ENCODE measurements at places on chromosomes 2 and 18.

DNA sequence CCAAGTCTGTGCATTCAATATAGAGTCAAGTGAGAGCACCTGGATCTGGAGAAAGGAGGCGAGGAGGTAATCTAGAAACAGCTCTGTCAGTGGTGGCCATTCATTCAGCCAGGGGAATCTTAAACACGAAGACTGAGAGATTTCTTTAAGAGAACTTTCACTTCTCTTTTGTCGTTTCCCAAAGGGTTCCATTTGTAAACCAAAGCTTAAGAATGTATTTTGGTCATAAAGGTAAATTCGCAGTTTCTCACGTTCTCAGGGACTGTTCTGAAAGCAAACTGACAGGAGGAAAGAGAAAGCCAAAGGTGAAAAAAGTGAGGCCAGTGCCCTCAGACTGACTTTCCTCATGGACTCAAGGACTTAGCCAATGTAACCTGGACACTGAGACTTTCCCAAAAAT is 513.5 kb downstream of the CMPK2 start:
- DNase-seq: no peak

- no peak for DNase-seq
These were observed 630.9 kb downstream of the NYAP2 start for GRCh38 chr2:226030369-226030768.

DNA sequence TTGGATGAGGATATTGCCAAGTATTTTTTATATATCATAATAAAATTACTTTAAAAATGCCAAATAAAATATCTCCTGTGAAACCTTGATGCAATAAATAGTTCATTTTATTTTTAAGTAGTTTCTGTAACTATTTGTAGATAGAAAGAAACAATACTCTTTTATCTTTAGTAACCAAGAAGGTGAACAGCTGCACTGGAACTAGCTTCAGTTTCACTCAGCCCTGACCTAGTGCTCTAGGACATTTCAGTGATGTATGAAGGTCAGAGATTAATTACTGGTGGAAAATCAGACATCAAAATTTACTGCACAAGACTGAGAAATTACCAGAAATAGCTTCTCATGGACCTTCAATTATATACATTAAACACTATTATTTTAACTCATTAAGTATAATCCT is 1305.0 kb downstream of the CNTNAP5 start:
- DNase-seq: no peak

- no peak for DNase-seq
These were observed 241.3 kb downstream of the DYSF start for GRCh38 chr2:71694501-71695234.

- DNase-seq: no peak
These were observed 11.7 kb upstream of the GPC1 start for GRCh38 chr2:240423788-240424191.

- no peak for DNase-seq
These were observed at the start of gene HAAO for GRCh38 chr2:42792583-42793333. Gene HAAO, minus strand, starts transcription at chr2:42792583. Its CDS starts 47 bp downstream, at chr2:42792536.

GRCh38 chr18:47964053-47964452 is 33.6 kb upstream of the SMAD2 start:
- no peak for DNase-seq

GRCh38 chr2:108980076-108980475 is 8.9 kb downstream of the EDAR start:
- DNase-seq: no peak

- DNase-seq: no peak
These were observed 520.0 kb downstream of the TXNL1 start for GRCh38 chr18:56118422-56118821.

All from stimulated activated CD4-positive, alpha-beta T cell treated with anti-CD3 and anti-CD28 coated beads, Interleukin-4, amount 100 ng/mL, for 48 hours (primary cell).